ENCODE measurements at places on chromosomes 7 and 10. TPM values are rescaled to one million over a fixed set of nuclear protein-coding genes. Genes with fewer than 3 reads are reported as not detected.

GRCh38 chr7:36670585-36671431 is 53.5 kb downstream of the AOAH start:
- peak; percentile 65 for DNase-seq

GRCh38 chr10:88983939-88984338 is 6.7 kb upstream of the FAS start:
- DNase-seq: no peak

DNA sequence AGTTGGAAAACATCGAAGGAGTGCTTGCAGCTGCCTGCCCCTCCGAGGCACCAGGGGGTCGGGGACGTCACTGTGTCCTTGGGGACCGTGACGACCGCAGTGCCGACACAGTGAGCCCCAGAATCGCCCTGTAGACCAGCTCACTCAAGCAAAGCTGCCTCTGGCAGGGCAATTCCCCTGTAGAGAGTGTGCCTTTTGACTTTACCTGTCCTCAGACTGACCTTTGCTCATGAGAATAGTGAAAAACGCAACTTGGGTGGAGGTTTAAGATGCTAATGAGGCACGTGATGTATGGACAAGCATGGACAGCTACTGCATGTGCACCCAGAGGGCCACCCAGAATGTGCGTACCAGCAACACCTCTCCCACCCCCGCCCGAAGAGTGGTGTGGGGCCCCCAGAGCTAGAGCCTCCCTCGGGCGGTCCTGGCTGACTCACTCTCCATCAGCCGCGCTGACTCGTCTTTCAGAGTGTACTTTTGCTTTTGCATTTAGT is 271.9 kb downstream of the ADARB2 start:
- DNase-seq: no peak

IFIT2 gene
- 0.12 TPM for total RNA-seq

NAPEPLD gene
- 17.4 TPM for total RNA-seq

CHRM2 gene
- 0.14 TPM for total RNA-seq

FAM221A gene
- total RNA-seq: 10.3 TPM

All from neural crest cell (in vitro differentiated cells).